ENCODE measurements at places on chromosomes 3 and 15.

DNA sequence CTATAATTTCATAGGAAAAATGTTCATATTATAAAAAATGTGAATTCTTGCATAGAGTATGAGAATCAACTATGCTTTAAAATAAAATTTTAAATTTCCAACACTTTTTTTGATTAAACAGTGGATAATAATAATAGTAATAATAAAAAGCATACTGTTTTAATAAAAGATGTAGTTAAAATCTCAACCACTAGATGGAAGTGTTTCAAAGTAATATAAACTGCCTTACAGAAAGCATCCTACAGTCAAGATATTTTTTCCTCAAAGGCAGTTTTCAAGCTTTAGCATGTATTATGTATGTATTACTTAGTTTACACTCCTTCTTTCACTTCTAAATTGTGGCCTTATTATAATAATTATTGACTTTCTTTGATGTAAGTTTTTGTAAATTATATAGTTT is 217.5 kb downstream of the CHL1 start:
- no peak for DNase-seq

DNA sequence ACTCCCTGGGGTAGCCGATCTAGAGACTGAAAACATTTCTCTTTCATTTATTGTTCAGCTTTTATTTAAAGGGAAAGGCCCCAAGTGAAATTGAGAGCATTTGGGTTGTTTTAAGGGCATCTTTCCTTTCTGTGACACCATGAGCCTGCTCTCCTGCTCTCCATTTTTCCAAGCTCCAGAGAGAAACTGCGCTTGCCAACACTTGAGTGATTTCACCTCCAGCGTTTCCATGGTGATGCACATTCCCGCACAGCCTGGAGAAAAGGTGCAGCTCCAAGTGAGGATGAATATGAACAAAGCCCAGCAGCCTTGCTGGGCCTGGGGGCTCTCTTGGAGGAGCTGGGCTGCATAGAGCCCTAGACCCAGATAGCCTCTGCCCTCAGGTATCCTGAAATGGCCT is 159.2 kb upstream of the PPP2R3A start:
- DNase-seq, result no peak

- no peak for DNase-seq
Observed at GRCh38 chr3:270688-271087, 74.1 kb downstream of the CHL1 start.

- no peak for DNase-seq
Observed at GRCh38 chr15:77064539-77065308, 6.2 kb downstream of the TSPAN3 start.

DNA sequence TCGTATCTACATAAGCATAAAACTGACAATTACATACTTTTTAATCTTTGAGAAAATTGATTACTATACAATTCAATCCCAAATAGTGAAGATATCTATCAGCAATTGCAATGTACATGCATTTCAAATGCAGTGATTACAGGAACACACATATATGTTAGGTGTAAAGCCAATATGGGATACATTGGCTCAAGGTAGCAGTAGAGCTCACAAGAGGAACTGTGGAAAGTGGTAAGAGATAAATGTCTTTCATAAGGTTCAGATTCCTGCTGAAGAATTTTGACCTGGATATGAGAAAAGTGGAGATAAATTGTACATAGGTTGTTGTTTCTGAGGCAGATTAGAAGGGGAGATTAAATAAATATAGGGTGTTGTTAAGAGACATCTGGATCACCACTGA is 1280.5 kb downstream of the OTOL1 start:
- DNase-seq, result no peak

- no peak for DNase-seq
Observed at GRCh38 chr15:41567862-41568261, 8.8 kb downstream of the TYRO3 start.

DNA sequence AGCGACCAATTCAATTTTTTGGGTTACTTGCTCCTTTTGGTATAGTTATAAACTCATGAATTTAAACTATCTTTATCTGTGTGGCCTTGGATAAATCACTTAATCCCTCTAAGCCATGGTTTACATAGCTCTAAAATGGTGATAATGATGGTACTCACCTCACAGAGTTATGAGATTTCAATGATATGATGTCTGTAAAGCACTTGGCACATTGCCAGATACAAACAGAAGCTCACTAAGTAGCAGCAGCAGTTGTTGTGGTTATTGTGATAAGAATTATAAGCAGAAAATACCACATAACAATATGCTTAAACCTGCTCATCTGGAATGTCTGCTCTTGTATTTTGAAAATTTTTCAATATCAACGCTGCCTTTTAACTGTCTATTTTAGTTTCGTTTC is 185.1 kb upstream of the SNTN start:
- DNase-seq, result no peak

GRCh38 chr3:26657348-26657976 is 34.9 kb downstream of the LRRC3B start:
- no peak for DNase-seq

DNA sequence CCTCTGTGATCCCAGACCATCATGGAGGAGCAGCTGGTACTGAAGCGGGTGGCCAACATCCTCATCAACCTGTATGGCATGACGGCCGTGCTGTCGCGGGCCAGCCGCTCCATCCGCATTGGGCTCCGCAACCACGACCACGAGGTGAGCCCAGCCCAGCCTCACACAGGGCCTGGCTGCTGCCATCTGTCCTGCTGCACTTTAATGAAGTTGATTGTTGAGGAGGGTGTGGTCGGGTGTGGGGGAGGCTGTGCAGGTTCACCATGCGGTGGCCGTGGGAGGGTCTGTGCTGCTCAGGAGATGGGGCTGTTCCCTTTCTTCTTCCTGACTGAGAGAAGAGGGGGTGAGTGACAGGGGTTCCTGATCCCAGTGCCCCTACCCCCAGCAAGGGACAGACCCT is 30.6 kb downstream of the ACAD9 start:
- DNase-seq, result no peak

DNA sequence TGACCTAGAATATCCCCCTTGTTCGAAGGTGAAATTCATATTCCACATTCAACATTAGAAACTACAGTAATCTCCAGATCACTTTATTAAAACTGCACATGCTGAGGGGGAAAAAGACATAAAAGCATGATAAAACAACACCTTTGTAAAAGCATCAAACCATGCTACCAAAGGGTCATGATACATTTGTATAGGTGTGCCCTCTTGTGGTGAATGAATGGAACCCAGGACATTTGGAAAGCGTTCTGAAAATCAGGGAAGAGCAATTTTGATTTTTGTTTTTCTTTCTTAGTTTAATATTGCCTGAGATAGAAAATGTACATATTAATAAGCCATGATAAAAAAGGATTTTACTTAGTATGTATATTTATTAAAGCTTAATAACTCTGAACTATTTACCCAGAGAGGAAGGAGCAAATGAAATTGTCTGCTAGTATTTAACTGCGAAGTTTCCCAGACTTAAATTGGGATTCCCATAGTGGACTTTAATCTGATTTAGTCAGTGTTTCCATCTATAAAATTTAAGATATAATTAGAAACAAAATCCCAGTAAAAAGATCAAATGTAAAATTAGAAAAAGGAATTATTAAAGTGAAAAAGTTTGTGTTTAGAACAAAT is 105.8 kb upstream of the ARL6 start:
- DNase-seq, result no peak
